ENCODE measurements at places on chromosomes 16 and 17.

DNA sequence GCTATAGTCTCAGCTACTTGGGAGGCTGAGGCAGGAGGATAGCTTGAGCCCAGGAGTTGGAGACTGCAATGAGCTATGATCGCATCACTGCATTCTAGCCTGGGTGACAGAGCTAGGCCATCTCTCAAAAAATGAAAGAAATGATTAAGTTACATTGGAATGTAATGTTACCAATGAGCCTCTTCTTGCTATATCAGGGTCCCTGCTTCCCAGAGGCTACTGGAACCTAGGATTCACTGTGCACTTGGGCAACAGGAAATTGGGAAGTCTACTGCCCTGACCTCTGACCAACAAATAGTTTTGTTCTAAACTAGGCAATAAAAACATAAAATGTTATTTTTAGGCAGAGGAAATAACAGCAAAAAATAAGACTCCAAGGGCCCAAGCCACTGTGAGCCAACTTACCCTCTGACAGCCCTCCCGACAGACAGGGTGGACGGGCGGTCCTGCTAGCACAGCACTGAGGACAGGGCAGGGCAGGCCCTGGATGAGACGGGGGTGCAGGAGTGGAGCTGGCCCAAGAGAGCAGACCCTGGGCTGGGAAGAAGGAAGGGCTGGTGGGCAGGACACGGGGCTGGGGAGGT, 27.5 kb downstream of the NSMCE1 start:
- no peak for DNase-seq

GRCh38 chr17:31731118-31731517, 127.9 kb downstream of the COPRS start:
- no peak for DNase-seq

GRCh38 chr17:65474660-65475059, 86.8 kb downstream of the AXIN2 start:
- DNase-seq, result no peak

DNA sequence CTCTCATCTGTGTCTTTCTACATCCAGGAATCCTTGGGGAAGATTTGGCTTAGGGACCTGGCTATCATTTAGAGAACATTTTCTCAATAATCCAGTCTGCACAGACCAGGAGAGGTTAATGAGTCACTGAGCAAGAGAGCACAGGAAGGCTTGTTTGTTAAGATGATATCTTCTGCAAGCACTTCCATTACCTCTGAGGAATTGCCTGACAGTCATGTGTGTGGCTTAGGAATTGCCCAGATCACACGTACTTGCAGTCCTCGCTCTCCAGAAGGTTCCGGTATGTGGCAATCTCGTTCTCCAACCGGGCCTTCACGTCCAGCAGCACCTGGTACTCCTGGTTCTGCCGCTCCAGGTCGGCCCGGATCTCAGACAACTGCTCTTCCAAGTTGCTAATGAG, 3.3 kb downstream of the KRT37 start:
- no peak for DNase-seq

DNA sequence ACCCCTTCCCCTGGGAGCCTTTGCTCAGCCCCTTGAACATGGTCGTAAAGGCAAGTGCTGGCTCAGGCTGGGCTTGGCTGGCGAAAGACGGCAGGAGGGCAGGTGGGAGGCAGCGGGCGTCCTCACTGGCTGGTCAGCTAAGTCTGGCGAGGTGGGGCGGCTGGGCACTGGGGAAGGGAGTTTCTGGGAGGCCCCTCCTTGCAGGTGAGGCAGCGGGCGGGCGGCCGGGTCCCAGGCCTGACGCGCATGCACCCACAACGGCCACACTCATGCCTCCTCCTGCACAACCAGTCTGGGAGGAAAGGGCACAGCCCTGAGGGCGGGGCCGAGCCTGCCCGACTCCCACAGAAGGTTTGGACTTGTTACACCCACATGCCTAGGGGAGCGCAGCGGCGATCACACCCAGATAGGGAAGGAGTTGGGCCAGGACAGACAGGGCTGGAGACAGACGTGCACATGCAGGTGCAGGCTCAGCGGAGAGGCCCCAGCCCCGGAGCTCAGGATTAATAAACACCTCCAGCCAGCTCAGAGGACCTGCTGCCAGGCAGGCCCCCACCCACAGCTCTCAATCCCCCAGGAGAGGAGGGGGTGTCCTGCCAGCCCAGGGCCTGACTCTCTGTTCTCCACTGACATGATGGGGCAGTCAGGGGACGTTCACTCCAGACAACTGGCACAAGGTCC, at the start of gene EVPL:
EVPL (minus strand) TSS at position 148 of the 681 bp plus-strand sequence; CDS start at position 40, 108 bp downstream.
- no peak for DNase-seq

DNA sequence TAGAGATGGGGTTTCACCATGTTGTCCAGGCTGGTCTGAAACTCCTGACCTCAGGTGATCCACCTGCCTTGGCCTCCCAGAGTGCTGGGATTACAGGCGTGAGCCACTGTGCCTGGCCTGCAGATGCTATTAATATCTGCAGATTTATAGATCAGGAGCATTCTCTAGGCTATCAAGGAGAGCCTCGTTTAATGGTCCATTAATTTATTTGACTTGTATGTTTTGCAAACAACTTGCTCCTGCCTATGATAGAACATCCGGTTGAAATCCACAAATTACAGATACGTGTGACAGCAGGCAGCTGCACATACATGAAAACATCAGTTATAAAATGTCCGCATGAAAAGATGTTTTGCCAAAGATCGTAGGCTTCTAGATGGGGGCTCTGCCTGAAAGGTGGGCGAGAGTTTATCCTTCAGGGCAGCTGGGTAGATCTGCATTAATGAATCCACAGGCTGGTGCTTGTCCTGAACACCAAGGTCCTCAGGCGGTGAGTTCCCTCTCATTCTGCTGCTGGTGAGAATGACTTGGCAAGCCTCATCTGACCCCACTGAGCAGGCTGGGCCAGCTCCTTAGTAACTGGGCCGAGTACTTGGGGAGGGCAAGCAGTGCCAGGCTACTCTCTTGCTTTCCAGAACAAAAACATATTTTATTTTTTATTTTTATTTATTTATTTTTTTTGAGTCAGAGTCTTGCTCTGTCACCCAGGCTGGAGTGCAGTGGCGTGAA, 37.1 kb upstream of the MGAT5B start:
- no peak for DNase-seq

- DNase-seq, result no peak
Observed at GRCh38 chr17:47718634-47719405, 14.2 kb upstream of the TBX21 start.

- DNase-seq, result no peak
Observed at GRCh38 chr16:67563708-67564468, 1.6 kb downstream of the CTCF start.

- no peak for DNase-seq
Observed at GRCh38 chr17:45306623-45307022, 10.2 kb downstream of the MAP3K14 start.

- DNase-seq, result no peak
Observed at GRCh38 chr17:36504156-36504545, 17.7 kb downstream of the ZNHIT3 start.

DNA sequence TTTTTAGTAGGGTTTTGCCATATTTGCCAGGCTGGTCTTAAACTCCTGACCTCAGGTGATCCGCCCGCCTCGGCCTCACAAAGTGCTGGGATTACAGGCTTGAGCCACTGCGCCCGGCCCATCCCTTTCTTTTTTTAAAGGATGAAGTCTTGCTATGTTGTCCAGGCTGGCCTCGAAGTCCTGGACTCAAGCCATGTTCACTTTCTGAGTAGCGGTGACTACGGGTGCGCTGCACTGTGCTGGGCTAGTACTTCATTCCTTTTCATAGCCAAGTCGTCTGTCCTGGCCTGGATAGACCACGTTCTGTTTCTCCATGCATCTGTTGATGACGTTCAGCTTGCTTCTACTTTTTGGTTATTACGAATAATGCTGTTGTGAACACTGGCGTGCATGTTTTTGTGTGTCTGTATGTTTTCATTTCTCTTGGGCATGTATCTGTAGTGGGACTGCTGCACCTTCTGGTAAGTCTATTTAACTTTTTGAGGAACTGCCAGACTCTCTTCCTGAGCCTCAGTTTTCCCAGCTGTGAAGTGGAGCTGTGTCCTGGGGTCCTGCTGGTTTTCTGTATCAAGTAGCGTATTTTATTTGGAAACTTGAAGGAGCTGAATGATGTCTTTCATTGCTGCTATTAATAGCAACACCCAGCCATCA, 40.0 kb upstream of the GSE1 start:
- DNase-seq, result no peak

DNA sequence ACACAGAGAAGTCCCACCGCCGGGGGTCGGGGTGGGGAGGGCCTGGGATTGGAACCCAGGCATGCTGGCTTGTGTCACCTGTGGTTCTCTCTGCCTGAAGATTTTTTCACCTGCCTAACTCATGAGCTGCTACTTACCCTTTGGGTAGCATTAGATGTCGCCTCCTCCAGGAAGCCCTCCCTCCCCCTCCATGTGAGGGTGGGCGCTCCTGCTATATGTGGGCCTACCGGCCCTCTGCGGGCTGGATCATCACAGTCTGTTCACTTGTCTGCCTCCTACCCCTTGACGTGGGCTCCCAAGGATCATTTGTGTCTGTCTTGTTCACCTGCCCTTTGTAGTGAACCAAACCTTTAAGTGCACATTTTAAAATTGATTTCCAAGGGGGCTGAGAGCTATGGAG, 106.8 kb downstream of the SEC14L1 start:
- DNase-seq, result no peak

DNA sequence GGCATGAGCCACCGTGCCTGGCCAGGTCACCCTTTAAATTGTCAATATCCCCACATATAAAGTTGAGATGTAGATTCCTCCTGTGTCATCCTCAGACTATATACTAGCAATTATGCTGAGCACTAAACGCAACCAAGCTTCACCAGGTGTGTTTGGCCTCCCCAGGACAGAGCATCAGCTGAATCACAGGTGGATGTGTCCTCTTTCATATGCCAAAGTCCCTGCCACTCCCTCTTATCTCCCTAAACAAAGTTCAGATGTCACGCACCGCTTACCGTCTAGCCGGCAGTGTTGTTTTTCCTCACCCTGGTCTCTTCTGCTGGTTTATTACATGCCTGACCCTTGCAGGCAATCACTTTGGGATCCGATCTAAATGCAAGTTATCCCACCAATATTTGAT, 43.8 kb upstream of the ARHGAP44 start:
- no peak for DNase-seq

DNA sequence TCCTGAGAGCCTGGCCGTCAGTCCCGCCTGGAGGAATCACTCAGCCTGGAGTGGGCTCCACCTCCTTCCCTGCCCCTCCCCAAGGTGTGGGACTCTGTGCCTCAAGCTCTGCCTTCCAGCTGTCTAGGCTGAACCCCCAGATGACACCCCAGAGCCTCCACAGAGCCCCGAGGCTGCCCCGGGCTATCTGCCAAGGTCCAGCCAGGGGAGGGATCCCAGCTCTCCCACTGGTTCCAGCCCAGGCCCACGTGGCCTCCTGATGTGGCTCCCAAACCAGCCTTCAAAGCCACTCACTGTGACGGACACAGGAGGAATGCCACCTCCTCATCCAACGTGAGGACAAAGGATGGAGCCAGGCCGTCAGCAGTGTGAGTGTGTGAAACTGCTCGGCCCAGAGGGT, 45.6 kb upstream of the ENPP7 start:
- no peak for DNase-seq

- no peak for DNase-seq
Observed at GRCh38 chr17:36736201-36737156, 135.1 kb downstream of the MRM1 start.

GRCh38 chr16:54284931-54285413, 1.6 kb downstream of the IRX3 start:
- DNase-seq, result no peak

DNA sequence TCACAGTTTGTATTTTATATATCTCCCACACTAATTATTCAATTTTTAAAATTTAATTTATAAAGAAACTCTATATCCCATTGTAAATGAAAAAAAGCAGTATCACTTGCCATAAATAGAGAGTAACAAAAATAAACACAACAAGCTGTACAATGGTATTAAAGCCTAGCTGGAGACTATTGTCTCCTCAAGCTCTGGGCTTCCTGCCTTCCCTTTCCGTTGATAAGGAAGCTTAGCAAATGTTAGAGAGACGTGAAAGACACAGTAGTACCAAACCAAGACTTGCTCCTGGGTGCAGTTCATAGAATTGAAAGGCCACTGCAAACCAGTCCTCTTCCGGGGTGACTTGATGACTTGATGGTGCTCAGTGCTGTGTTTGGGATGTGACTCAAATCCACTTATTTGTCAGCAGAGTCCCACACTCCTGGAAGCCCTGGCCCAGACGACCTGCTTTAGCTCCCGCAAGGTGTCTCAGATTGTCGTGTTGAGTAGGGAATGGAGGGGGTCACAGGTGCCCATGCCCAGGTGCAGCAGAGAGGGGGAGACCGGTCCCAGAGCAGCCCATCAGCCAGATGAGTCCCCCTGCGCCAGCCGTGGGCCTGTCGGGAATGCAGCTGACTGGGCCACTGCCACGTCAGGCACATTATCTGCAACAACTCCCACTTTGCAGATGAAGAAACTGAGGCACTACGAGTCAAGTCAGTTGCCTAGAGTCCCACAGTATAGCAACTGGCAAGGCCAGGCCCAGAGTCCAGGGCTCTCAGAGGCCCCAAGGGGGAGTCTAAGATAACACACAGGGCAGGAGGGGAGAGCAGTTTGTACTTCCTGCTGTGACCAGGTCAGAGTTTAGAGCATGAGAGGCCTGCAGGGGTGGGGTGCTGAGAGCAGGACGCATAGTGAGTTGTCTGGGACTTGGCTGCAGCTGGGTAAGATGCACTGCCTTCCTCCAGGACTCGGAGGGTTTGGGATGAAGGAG, 40.5 kb downstream of the PSME3IP1 start:
- DNase-seq, result no peak

DNA sequence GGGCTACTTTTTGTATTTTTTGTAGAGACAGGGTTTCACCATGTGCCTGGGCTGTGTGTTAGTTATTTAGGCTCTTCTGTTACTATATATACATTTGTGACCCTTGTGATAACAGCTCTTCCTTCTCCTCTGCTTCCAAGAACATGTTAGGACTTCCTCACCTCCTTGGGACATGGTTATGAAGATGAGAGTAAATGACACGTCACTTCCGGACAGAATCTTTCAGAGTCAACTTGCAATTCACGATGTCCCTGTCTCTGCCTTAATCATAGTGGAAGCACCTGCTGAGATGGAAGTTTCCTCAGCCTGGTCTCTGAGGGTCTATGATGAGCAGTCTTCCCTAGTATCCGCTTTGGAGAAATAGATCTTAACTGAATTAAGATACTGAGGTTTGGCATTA, 42.9 kb downstream of the CCDC42 start:
- no peak for DNase-seq

DNA sequence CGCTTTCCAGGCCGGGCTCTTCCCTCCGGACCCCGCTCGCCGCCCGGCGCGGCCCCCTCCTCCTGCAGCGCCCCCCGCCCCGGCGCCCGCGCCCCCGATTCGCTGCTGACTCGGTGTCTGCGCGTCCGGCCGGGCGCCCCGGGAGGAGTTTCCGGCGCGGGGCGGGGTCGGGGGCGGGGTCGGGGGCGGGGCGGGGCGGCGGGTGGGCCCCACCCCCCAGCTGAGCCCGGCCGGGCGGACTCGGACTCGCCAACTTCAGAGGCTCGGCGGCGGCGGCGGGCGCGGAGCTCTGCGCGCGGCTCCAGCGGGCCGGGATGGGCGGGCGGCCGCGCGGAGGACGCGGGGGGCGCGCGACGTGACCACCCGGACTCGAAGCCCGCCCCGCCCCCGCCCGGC, at the start of gene METRNL:
METRNL (plus strand) TSS at position 258 of the 396 bp plus-strand sequence. CDS start 207 bp downstream, outside the sequence.
- DNase-seq, result peak; percentile 68

All from activated naive CD8-positive, alpha-beta T cell treated with anti-CD3 and anti-CD28 coated beads for 36 hours (primary cell).